ENCODE measurements at places on chromosomes 5 and 9.

- no peak for DNase-seq
Observed at GRCh38 chr5:68673106-68673822, 420.6 kb upstream of the SLC30A5 start.

DNA sequence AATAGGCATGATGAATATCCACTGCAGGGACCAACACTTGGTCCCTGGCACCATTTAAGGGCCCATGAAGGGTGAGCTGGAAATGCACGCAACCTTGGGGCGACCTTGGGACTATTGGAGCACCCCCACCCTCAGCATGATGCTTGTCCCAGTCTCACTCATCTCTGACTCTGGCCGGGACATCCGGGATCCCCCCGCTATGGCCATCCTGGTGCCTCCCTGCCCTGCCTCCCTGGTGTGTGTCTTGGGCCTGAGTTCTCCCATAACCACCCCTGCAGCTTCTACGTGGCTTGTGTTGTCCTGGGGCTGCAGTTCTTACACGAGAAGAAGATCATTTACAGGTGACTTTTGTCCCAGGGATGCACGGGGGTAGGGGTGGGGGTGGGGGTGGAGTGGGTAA lies 5.9 kb downstream of the ZDHHC12 start:
- no peak for DNase-seq

DNA sequence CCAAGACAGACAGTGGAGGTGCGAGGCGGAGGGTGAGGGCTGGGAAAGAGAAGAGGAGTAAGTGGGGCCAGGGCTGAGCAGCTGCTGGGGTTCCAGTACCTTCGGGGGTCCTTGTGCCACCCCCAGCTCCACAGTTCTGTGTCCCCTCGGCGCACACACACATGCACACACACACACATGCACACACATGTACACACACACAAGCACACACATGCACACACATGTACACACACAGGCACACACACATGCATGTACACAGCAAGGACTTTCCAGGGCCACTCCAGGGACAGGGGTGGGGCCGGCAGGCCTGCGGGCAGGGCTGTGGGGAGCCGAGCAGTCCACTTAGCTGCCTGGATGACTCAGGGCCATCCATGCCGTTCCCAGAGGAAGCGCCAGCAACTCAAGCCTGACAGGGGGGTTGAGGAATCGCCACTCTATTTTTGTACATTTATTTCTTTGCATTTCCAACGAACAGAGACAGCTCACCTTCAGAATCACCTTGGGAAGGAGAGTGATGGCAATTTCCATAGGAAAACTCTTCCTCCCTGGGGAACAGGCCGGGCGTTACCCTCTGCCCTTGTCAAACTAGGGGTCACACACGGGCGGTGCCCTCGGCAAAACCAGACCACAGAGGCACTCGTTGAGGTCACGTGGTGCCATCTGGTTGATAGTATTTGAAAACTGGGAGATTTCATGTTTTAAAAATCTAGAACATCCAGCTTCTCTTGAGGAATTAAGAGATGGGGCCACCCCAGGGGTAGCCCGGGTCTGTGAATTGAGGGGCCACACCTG lies 135.7 kb downstream of the ADAMTS2 start:
- no peak for DNase-seq

GRCh38 chr5:74370168-74370567 lies 270.4 kb downstream of the ENC1 start:
- no peak for DNase-seq

GRCh38 chr9:132768932-132769905 lies 99.0 kb downstream of the GTF3C4 start:
- no peak for DNase-seq

- DNase-seq = no peak
Observed at GRCh38 chr9:123353984-123354591, 1.9 kb upstream of the CRB2 start.

DNA sequence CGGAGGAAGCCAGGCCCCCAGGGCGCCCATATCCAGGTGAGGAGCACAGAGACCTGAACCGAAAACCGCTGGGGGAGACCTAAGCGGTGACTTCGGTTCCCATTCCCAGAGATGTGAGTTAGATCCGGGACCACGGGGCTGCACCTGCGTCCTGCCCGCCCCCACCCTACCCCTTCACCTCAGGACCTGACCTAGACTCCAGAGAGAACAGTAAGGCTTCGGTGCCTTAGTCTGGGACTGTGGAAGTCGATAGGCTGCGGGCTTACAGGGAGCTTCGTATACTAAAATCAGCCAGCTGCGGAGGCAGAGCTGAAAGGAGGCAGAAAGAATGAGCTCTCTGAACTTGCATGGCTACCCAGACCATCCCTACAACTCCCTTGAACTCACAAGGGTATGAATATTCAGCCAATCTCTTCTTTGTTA lies 518 bp upstream of the FAM13B start:
- DNase-seq = no peak
